ENCODE measurements at places on chromosomes 16 and 17.
A peak's percentile ranks its signal among the peaks of the same experiment; 100 is the strongest.

GRCh38 chr16:67605641-67606040 lies 39.3 kb upstream of the CARMIL2 start:
- no peak for ATAC-seq

DNA sequence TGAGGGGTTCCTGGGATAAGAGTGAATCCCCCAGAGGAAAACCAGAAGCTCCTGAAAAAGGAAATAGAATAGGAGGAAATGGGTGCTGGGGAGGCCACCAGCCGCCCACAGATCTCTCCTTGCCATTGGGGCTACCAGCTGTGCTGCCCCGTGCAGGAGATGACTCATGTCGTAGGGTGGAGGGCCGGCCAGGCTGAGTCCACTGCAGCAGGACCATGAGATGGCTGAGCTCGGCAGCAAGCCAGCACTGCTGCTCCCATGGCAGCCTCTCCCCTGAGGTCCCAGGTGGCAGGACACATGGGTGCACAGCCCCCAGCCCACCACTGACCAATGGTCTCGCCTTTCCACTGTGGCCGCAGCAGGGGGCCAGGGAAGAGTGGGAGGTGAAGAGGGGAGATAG lies 95.5 kb downstream of the GNAO1 start:
- ATAC-seq: no peak

GRCh38 chr16:65476448-65476955 lies 354.6 kb upstream of the CDH11 start:
- ATAC-seq: no peak

- ATAC-seq: no peak
These were observed 105.8 kb downstream of the CMIP start for GRCh38 chr16:81550432-81550808.

DNA sequence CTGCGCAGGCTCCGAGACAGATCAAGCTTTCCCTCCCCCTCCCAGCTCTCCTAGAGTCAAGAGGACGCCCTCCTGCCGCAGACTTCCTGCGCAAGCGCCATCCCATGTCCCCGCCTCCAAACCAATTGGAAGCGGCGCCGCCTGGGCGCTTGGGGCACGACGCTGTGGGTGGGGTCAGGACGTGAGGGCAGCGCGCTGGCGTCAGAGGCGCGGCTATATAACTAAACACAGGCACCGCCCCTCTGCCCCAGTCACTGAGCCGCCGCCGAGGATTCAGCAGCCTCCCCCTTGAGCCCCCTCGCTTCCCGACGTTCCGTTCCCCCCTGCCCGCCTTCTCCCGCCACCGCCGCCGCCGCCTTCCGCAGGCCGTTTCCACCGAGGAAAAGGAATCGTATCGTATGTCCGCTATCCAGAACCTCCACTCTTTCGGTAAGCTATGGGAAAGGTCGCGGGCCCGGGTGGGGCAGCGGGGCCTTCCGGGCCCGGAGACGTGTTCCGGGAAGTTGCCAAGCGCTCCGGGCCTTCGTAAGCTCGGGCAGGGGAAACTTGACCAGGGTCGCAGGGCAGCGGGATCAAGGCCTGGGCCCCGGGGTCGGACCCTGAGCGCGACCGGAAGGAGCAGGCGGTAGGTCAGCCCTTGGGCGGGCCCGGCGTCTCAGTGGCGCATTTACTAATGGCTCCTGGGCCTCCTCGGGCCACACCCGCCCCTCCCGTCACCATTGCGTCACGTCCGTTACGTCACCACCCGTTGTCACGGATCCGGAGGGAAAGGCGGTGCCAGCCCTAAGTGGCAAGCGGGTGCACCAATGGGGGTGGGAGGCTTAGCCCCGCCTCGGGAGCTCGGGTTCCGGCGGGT lies at the start of gene EIF1:
EIF1 (plus strand) TSS at position 245 of the 856 bp plus-strand sequence; CDS start at position 399, 154 bp downstream.
- ATAC-seq: peak; percentile 73

DNA sequence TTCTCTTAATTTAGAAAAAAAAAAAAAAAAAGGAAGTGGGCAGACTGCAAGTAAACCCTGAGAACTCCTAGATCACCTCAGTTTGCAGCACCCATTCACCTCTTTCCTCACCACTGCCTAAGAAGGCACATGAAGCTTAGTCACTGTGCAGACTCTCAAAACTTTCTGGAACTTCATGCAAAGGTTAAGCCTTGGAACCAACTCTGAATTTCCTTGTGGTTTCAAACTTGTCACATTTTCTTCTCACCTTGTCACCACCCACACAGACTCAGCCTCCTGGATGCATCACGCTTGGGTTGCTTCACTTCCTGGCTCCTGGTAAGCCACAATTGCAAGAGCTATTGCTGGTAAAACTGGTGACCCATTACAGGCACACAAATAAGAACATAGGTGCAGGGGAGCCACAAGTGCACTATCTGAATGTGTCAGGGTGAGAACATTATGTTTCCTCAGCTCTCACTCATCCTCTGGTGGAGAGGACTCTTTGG lies 15.0 kb upstream of the CPD start:
- peak; percentile 93 for ATAC-seq

All from activated CD4-positive, CD25-positive, alpha-beta regulatory T cell treated with anti-CD3 and anti-CD28 coated beads, Interleukin-2, amount 50 U/mL, for 24 hours (primary cell).